ENCODE measurements at places on chromosomes 3 and 15.

GRCh38 chr3:102346897-102347296, 87.9 kb upstream of the ZPLD1 start:
- no peaks in the 10 kb centered on the region for H3K36me3 ChIP-seq
- no peak for DNase-seq
- H3K4me1 ChIP-seq = no peaks in the 10 kb centered on the region
- H3K27ac ChIP-seq = no peak overlapping the region
- no peak overlapping the region for H3K4me3 ChIP-seq
- no peaks in the 10 kb centered on the region for H3K27me3 ChIP-seq

DNA sequence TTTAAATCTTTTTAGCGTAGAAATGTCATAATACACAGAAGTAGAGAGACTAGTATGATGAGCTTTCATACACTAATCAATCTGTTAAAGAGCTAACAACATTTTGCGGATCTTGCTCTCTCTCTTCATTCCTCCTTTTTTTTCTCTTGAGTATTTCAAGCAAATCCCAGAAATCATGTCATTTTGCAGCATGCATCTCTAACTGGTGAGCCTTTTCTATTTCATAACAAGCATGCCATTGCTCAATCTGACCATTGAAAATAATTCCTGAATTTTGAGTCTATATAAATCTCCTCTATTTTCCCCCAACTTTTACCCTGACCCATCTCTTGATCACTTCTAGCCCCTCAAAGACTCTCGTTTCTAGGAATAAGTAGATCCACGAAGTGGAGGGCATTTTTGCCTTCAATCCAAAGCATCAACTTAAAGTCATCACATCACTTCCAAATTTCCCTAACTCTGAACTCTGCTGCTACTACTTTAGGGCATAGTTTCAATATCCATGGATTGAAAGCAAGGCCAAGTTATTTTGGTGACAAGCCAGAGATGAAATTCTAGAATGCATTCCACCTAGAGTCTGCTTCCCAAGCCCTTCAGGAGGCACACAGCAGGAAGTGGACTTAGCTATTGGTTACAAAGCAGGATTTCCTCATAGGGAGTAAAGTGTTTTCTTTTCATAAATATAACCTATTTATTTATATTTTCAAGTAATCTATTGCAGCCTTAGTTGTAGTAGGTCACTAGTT, 253.5 kb upstream of the ZPLD1 start:
- H3K27me3 ChIP-seq = no peaks in the 10 kb centered on the region
- H3K36me3 ChIP-seq = no peaks in the 10 kb centered on the region
- no peak for DNase-seq
- peak overlapping the region; percentile 69 for H3K27ac ChIP-seq

GRCh38 chr3:191592105-191592504, 131.1 kb downstream of the PYDC2 start:
- H3K4me3 ChIP-seq = no peak overlapping the region
- H3K4me1 ChIP-seq = no peaks in the 10 kb centered on the region
- no peak for DNase-seq
- H3K36me3 ChIP-seq = no peaks in the 10 kb centered on the region
- H3K27me3 ChIP-seq = no peaks in the 10 kb centered on the region

DNA sequence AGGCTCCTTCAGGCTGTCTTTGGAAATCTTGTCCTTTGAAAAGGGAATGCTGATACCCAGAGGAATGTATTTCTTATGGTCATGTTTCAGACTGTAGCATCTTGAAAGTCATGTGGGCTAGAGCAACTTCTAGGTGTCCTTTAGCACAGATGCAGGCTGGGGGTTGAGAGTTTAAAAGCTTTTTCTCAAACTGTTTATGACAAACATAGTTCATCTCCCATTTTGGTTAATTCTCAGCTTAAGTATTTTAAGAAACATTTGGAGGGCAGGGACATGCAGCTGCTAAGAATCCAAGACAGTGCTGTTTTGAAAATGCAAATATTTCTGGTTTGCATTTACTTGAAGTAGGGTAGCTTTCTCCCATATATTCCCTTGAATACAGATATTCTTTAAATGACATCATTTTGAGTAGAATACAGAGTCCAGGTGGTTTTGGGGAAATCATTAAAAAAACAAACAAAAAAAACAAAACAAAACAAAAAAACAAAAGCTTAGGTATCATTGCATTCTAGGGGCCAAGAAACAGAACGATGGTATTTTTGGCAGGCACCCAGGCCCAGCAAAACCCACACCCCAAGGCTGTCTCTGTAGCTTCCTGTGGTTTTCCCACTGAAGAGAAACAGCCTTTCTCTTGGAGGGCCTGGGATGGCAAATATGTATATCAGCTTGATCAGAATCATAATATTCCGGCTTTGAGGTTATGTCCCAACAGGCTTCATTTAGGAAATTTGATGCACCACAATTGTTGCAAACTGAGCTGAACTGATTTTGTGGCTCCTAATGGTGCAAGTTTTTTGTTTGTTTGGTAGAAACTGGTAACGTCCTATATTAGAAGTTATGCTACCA, 120.0 kb downstream of the ATG7 start:
- H3K27ac ChIP-seq = no peak overlapping the region
- no peak for DNase-seq
- peaks cover 23% of the 10 kb centered on the region for H3K4me1 ChIP-seq
- H3K36me3 ChIP-seq = no peaks in the 10 kb centered on the region
- no peaks in the 10 kb centered on the region for H3K27me3 ChIP-seq
- H3K4me3 ChIP-seq = no peak overlapping the region

- H3K4me3 ChIP-seq = no peak overlapping the region
- DNase-seq = no peak
- no peaks in the 10 kb centered on the region for H3K36me3 ChIP-seq
- no peaks in the 10 kb centered on the region for H3K27me3 ChIP-seq
Observed at GRCh38 chr3:158381262-158381868, 189.6 kb upstream of the MLF1 start.

GRCh38 chr3:63279005-63279841, 1.1 kb downstream of the SYNPR start:
- peaks cover 54% of the 10 kb centered on the region for H3K27me3 ChIP-seq
- H3K4me3 ChIP-seq = no peak overlapping the region
- no peaks in the 10 kb centered on the region for H3K36me3 ChIP-seq
- H3K4me1 ChIP-seq = no peaks in the 10 kb centered on the region
- no peak overlapping the region for H3K27ac ChIP-seq
- no peak for DNase-seq

DNA sequence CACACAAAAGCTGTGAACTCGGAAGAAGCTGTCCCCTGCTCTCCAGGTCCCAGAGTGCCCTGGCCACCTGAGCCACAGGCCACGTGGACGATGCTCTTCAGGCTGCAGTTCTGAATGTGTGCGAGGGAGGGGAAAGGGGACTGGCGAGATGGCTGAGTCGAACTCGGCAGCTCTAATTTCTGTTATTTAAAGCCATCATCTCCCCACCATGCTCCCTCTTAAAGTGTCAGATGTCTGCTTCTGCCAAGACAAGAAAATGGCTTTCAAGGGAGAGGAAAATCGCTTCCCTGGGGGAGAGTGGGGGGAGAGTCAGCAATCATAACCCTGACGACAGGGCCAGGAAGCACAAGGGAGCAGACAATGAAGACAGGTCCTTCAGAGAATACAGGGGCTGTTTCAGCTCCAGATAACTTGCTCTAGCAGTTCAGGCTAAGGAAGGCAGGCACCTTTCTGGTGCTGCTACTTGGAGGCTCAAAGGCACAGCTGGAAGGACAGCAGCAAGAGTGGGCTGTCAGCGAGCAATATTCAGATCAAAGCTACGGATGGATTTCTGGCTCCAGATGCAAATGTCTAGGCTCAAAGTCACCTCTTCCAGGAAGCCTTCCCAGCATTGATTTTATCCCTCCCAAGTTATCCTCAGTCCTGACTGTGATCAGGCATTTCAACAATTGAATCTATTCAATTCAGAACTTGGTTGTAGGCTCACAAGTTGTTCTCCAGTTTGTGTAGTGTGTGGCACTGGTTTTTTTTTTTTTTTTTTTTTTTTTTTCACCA, 15.5 kb upstream of the CCDC33 start:
- H3K36me3 ChIP-seq = no peaks in the 10 kb centered on the region
- no peak overlapping the region for H3K27ac ChIP-seq
- peaks cover 32% of the 10 kb centered on the region for H3K27me3 ChIP-seq
- no peak for DNase-seq

GRCh38 chr15:70955151-70955550, 62.5 kb downstream of the LRRC49 start:
- no peaks in the 10 kb centered on the region for H3K27me3 ChIP-seq
- no peak overlapping the region for H3K27ac ChIP-seq
- H3K4me3 ChIP-seq = no peak overlapping the region
- H3K4me1 ChIP-seq = no peaks in the 10 kb centered on the region
- DNase-seq = no peak
- H3K36me3 ChIP-seq = no peaks in the 10 kb centered on the region

- peaks cover 2% of the 10 kb centered on the region for H3K4me1 ChIP-seq
- DNase-seq = peak; percentile 24
- no peak overlapping the region for H3K27ac ChIP-seq
- H3K4me3 ChIP-seq = no peak overlapping the region
- no peaks in the 10 kb centered on the region for H3K27me3 ChIP-seq
- H3K36me3 ChIP-seq = no peaks in the 10 kb centered on the region
Observed at GRCh38 chr15:70741677-70742293, 21.6 kb downstream of the UACA start.

GRCh38 chr3:138817695-138818094, 17.0 kb downstream of the PIK3CB start:
- no peak overlapping the region for H3K4me3 ChIP-seq
- no peak overlapping the region for H3K27ac ChIP-seq
- H3K36me3 ChIP-seq = peaks cover 3% of the 10 kb centered on the region
- no peaks in the 10 kb centered on the region for H3K27me3 ChIP-seq
- no peaks in the 10 kb centered on the region for H3K4me1 ChIP-seq
- no peak for DNase-seq

- peak; percentile 78 for DNase-seq
- no peaks in the 10 kb centered on the region for H3K36me3 ChIP-seq
- peaks cover 10% of the 10 kb centered on the region for H3K4me1 ChIP-seq
- peaks cover 19% of the 10 kb centered on the region for H3K27me3 ChIP-seq
- no peak within 1 kb of the TSS for H3K27ac ChIP-seq
Observed at GRCh38 chr15:38564557-38565286, at the start of gene RASGRP1. Gene RASGRP1, minus strand, starts transcription at chr15:38564814. Its CDS starts 186 bp downstream, at chr15:38564628.

- H3K4me3 ChIP-seq = no peak overlapping the region
- H3K36me3 ChIP-seq = no peaks in the 10 kb centered on the region
- H3K4me1 ChIP-seq = peaks cover 10% of the 10 kb centered on the region
- H3K27ac ChIP-seq = no peak overlapping the region
- no peak for DNase-seq
- H3K27me3 ChIP-seq = no peaks in the 10 kb centered on the region
Observed at GRCh38 chr3:72976281-72976741, 20.3 kb upstream of the PPP4R2 start.

DNA sequence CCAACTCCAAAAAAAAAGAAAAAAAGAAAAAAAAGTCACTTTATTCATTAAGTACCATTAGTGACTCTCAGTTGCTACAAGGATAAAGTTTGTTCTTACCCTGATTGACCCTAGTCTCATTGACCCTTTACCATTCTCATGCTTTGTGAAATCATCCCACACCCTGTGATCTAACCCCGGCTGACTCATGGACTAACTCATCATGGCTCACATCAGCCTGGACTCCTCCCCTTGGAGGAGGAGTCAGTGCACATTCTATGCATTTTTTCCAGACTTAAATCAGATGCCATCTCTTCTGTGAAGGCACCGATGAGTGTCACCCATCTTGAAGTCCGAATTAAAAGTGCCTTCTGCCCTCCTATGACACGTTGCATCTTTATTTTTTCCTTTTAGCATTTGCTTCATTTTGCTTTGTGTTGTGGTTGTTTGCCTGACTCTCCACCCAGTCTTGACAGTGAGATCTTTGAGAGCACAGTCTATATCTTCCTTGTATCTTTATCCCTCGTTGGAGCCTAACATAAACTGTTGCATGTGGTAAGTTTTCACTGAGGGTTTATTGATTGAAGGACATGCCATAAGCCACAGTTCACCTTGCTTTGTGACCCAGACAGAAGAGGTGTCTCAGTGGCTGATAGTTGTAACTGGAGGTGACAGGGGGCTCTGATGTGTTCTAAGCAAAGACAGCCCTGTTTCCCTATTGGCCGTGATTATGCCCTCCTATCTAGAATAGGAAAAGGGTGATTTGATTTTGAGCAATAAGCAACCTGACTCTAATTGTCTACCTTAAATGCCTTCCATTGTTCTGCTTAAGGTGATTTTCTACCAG, 72.1 kb downstream of the IL1RAP start:
- no peak overlapping the region for H3K27ac ChIP-seq
- no peaks in the 10 kb centered on the region for H3K4me1 ChIP-seq
- no peak overlapping the region for H3K4me3 ChIP-seq
- peak; percentile 7 for DNase-seq
- no peaks in the 10 kb centered on the region for H3K36me3 ChIP-seq

- no peak overlapping the region for H3K4me3 ChIP-seq
- no peak overlapping the region for H3K27ac ChIP-seq
- H3K27me3 ChIP-seq = no peaks in the 10 kb centered on the region
- peak; percentile 4 for DNase-seq
- no peaks in the 10 kb centered on the region for H3K36me3 ChIP-seq
- no peaks in the 10 kb centered on the region for H3K4me1 ChIP-seq
Observed at GRCh38 chr3:179297971-179298725, 24.7 kb upstream of the ZNF639 start.

- no peak overlapping the region for H3K4me3 ChIP-seq
- no peaks in the 10 kb centered on the region for H3K4me1 ChIP-seq
- no peaks in the 10 kb centered on the region for H3K36me3 ChIP-seq
- H3K27me3 ChIP-seq = peaks cover 11% of the 10 kb centered on the region
- no peak overlapping the region for H3K27ac ChIP-seq
Observed at GRCh38 chr3:54853573-54854404, 74.1 kb downstream of the LRTM1 start.

DNA sequence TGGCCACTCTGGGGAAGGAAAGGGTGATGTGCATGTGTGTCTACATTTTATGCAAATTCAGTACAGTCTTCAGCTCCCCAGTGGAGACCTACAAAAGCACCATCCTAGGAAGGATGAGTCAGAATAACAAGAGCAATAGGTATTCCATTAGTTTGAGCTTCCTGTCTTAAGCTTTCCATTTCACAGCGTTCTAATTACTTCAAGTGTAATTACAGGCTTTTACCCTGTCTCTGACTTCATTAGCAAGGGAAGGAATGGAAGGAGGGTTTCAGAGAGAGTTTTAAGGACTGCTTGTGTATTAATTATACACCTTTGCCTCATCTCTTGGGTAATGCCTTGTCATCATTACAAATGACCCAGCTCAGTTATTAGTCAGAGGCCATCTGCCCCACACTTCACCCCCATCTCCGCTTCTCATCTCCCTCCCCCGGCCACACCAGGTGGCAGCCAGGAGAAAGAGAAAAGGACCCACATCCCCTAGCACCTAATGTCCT, 202.8 kb upstream of the MRPL3 start:
- no peaks in the 10 kb centered on the region for H3K4me1 ChIP-seq
- no peak overlapping the region for H3K4me3 ChIP-seq
- no peaks in the 10 kb centered on the region for H3K27me3 ChIP-seq
- H3K27ac ChIP-seq = no peak overlapping the region

GRCh38 chr15:72155003-72155621, 36.9 kb downstream of the SENP8 start:
- H3K4me3 ChIP-seq = peak overlapping the region; percentile 37
- H3K4me1 ChIP-seq = peaks cover 8% of the 10 kb centered on the region
- H3K27ac ChIP-seq = peak overlapping the region; percentile 24
- no peaks in the 10 kb centered on the region for H3K27me3 ChIP-seq
